ENCODE measurements at places on chromosomes 3 and 15. TPM values are rescaled to one million over a fixed set of nuclear protein-coding genes. Genes with fewer than 3 reads are reported as not detected.

- DNase-seq = no peak
These were observed 28.2 kb upstream of the PLAAT1 start for GRCh38 chr3:193212844-193213243.

DNA sequence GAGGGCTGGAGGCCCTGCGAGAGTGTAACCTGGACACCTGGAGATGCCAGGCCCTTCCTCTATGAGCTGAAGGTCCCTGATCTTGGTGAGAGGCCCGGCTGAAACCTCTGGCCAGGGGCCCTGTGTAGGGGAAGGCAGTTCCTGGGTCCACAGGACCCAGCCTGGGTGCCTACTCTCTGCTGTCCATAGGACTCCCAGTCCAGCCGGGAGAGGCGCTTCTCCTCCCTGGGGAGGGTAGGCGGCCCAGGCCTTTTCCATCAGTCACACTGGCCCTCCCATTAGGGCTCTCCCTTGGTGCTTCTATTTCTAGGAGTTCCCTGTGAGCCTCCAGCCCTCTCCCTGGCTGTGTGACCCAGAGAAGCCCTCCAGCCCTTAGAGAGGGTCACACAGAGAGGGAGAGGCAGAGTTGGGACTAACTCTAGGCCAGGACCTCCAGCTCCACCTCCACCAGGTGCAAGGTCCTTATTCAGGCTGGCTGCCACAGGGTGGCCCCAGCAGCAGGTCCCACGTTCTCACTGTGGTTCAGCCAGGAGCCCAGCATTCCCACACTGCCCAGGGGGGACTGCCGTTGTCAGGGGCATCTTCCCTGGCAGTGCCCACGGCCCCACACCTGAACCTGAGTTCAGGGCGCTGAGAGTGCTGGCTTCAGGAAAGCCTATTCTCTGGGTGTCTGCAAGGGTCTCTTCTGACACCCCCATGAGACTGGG, 146.8 kb downstream of the SMAD6 start:
- DNase-seq = no peak

DNA sequence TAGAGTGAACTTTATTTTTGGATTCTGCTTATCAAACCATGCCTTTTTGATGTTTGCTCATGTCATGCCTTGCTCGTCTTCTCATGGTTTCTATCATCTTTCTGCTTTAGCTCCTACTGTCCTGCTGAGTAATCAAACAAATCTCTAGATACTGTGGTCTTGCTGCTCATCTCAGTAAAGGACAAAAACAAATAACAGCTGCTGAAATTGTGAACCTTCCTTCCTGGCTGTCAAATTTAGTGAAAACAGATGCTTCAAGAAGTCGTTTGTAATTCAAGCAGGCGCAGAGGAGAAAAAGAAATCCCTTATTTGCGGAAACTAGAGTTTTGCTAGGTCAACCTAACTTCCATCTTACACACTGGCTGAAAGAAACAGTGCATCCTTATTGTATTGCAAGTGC, 616.1 kb upstream of the ALCAM start:
- DNase-seq = no peak

GRCh38 chr15:78661001-78661400, 20.0 kb upstream of the CHRNB4 start:
- DNase-seq = no peak

GRCh38 chr15:99409560-99409959, 156.2 kb upstream of the MEF2A start:
- DNase-seq = no peak

GRCh38 chr3:192449036-192449435, 278.3 kb downstream of the FGF12 start:
- no peak for DNase-seq

DNA sequence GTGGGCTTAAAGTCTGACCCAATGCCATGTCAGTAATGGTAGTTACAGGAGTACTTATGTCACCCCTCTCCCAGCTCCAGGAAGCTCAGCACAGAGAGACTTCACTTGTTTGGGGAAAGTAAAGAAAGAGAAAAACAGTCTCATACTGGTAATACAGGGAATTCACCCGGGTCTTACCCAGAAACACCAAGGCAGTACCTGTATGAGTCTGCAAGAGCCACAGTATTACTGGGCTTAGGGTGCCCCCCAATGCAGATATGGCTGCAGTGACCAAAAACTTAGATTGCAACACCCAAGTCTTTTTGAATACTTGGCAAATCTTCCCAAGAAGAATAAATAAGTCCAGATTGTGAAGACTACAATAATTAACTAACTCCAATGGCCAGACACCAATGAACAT, 622.1 kb downstream of the IGSF11 start:
- DNase-seq = no peak

- no peak for DNase-seq
These were observed 2.7 kb upstream of the ANKRD63 start for GRCh38 chr15:40285554-40286011.

- no peak for DNase-seq
These were observed 60.5 kb downstream of the ITGB5 start for GRCh38 chr3:124826703-124827102.

- DNase-seq = no peak
These were observed 960 bp downstream of the GCSAM start for GRCh38 chr3:112132088-112132487.

DNA sequence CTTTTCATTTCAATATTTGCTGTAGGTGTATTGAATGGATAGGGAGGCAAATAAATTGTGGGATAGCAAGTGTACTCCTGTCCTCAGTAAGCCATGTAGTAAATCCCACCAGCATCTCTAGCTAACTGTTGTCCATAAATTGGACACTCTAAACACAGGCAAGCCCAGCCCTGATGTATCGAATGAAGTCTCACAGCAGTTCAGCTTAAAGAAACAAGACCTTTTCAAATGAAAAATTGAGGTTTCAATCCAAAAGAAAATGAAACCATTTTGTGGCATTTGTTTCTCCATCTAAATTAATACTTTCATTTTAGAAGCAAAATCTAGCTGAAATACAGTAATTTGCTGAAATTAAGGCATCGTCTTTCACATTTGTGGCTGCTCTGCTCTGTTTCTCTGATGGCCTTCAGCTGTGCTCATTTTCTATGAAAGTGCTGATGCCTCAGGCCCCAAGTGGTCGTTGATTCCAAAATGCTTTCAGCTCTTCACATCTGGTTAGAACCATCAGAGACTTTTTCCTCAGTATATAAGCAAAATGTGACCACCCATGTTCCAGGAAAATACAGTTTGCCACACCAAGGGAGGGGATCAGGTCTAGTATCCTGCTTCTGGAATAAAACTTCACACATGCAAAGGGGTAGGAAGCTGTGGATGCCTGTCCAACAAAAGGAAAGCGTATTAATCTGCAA, 245.0 kb downstream of the ZMAT3 start:
- no peak for DNase-seq

DNA sequence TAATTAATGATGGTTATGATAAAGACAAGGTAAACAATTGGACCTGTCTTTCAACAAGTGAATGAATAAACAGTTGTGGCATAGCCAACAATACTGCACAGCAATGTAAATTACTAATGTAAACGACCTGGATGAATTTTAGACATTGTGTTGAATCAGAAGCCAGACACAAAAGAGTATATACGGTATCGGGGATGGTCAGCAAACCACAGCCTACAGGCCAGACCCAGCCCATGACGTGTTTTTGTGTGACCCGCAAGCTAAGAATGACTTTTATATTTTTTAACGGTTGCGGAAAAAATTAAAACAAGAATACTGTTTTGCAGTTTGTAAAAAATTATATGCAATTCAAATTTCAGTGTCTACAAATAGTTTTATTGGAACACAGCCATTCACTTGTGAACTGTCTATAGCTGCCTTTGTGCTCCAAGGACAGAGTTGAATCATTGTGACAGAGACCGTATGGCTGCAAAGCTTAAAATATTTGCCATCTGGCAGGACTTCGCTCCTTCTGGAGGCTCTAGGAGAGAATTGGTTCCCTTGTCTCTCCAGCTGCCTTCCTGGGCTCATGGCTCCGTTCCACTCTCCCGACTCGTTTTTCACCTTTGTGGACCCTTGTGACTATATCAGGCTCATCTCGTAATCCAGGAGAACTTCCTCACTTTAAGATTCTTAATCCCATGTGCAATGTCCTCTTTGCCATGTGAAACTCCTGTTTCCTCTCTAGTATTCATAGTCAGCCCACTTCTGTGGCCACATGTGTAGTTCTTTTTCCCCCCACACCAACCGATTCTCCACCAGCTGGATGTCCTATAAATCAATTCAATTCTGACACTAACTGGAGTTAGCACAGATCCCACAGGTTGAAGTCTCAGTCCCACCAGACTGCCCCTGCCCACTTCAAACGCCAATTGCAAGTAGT, 72.7 kb downstream of the CMTM8 start:
- DNase-seq = no peak

Gene MUC13
- total RNA-seq = not detected

Gene IL17RB
- total RNA-seq = 1.7 TPM

Gene ALDH1A2
- total RNA-seq = 18.7 TPM

Gene SEMA3G
- 0.43 TPM for total RNA-seq

Gene GHSR
- not detected for total RNA-seq

Gene CHAC1
- total RNA-seq = 23.8 TPM
